Germinal center (tissue), 1 donor: ENCODE measurements at places on chromosomes 16 and 17.

GRCh38 chr16:12288537-12289174, 312.1 kb downstream of the SNX29 start:
- DNase-seq, result no peak

DNA sequence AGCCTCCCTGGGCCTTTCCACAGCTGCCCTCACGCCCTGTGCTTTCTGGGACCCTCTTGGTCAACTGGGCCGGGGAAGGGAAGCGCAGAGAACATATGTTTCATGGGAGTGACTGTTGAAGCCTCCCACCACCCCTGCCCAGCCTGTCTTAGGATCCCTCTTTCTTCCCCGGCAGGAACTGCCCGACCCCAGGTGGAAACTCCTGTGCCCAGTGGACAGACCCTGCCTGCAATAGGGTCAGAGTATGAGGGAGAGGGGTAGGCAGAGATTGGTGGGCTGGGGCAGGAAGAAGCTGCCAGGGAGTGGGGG, 10.5 kb downstream of the HEXIM2 start:
- no peak for DNase-seq

- DNase-seq, result no peak
Observed at GRCh38 chr17:31428111-31428510, 36.6 kb downstream of the RAB11FIP4 start.

DNA sequence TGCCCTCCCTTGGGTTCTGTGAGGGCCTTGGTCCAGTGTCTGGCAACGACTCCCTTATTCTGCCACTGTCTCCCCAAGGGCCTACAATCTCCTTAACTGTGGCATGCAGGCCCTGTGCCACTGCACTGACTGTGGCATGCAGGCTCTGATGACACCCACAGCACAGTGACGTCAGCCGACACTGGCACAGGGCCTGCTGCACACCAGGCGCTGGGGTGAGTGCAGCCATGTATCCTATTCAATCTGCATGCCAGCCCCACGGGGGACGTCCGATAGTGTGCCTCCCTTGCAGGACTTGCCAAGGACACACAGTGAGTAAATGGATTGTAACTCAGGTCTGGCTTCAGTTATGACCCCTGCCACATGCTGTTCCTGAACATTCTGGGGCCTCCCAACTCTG, 39.8 kb upstream of the RASD1 start:
- no peak for DNase-seq

GRCh38 chr17:78305801-78306200, 54.1 kb downstream of the SOCS3 start:
- DNase-seq, result no peak

DNA sequence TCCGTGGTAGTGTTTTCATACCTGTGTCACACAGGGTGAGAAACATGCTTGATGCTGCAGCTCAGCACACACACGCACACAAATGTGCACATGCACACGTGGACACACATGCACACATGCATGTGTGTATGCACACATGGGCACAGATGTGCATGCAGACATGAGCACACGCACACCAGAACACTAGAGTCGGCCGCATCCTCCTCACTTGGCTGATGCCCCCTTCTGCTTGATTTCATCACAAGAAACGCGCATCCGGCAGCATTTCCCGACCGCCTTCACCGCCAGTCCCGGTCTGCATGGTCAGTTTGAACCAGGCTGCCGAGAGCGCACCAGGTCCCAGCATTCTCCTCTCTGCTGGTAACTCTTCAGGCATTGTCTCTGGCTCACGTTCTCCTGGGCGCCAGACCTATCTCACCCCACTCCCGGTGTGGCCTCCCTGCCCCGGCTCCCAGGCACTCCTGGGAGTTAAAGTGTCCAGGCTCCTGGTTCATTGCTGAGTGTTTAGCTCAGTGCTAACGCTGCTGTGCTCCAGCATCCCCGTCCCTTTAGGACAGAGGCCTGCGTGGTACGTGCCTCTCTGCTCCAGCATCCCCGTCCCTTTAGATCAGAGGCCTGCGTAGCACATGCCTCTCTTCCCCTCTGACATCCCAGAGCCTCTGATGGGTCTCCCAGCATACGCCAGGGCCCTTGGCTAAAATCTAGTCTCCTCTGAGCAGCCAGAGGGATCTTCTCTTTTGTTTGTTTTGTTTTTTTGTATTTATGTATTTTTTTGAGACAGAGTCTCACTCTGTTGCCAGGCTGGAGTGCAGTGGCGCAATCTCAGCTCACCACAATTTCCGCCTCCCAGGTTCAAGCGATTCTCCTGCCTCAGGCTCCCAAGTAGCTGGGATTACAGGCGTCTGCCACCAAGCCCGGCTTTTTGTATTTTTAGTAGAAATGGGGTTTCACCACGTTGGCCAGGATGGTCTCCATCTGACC, 16.0 kb downstream of the BAIAP2 start:
- DNase-seq, result no peak

GRCh38 chr17:57555636-57556175, 189.4 kb downstream of the CCDC182 start:
- DNase-seq, result no peak

- DNase-seq, result peak; percentile 59
Observed at GRCh38 chr16:88804552-88805339, 1.2 kb downstream of the CDT1 start.

DNA sequence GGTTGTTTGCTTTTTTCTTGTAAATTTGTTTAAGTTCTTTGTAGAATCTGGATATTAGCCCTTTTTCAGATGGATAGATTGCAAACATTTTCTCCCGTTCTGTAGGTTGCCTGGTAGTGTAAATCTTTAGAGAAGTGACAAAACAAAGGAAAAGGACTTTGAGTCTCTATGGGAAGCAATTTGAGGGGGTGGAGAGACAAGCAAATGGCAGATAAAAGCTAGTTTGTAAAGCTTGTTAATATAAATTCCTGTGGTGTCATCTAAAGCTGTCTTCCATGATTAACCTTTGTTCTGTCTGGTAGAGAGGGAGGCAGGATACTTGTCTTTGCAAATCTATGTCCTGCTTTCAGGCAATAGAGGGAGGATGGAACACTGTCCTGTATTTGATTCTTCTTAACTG, 40.6 kb upstream of the CACNG4 start:
- no peak for DNase-seq

DNA sequence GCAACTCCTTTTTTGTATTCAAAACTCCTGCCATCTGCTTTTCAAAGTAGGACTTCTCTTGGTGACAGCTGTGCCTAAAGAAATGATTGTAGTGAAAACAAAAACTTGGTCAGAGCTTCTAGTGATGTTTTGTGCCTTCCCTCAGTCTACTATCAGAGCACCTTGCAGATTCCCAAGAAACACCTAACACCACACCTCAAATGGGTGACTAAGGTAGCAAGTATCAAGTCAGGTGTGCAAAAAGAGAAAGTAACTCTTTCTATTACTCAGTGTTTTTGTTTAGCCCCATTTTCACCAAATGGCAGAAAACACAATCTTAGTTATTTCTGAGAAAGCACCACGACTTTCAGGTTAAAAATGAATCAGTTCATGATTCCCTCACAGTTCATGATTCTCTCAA, 2.0 kb upstream of the PMFBP1 start:
- no peak for DNase-seq

DNA sequence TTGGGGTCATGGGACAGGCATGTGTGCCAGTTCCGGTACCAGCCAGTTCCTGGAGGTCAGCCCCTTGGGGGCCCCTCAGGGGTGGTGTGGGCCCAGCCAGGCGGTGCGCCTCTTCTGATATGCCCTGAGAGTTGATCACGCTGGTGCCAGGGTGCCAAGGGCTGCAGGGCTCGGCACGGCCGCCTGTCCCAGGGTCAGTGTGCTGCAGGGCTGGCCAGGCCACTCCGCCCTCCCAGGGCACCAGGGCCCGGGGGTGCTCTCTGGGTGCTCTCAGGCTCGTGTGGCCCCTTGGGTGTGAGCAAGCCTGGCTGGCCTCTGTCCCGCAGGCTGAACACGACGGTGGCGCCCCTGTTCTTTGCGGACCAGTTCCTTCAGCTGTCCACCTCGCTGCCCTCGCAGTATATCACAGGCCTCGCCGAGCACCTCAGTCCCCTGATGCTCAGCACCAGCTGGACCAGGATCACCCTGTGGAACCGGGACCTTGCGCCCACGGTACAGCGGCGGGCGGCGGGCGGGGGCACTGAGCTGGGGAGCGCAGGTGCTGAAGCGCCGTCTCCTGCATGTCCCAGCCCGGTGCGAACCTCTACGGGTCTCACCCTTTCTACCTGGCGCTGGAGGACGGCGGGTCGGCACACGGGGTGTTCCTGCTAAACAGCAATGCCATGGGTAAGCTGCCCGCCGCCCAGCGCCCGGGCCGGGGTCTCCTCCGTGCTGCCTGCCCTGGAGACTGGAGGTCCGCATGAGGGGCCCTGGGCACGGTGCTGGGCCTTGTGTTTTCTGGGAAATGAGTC, 6.0 kb downstream of the GAA start:
- no peak for DNase-seq

DNA sequence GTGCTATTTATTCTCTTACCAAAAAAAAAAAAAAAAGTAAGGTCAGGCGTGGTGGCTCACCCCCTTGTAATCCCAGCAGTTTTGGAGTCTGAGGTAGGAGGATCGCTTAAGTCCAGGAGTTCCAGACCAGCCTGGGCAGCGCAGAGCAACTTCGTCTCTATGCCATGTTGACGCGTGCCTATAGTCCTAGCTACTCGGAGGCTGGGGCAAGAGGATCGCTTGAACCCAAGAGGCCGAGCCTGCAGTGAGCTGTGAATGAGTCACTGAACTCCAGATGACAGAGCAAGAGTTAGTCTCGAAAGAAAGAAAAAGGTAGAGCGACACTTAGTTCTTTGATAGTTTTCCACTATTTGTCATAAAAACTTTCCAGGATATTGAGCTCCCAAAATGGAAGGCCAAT, 1.4 kb upstream of the TENT4B start:
- DNase-seq, result no peak

DNA sequence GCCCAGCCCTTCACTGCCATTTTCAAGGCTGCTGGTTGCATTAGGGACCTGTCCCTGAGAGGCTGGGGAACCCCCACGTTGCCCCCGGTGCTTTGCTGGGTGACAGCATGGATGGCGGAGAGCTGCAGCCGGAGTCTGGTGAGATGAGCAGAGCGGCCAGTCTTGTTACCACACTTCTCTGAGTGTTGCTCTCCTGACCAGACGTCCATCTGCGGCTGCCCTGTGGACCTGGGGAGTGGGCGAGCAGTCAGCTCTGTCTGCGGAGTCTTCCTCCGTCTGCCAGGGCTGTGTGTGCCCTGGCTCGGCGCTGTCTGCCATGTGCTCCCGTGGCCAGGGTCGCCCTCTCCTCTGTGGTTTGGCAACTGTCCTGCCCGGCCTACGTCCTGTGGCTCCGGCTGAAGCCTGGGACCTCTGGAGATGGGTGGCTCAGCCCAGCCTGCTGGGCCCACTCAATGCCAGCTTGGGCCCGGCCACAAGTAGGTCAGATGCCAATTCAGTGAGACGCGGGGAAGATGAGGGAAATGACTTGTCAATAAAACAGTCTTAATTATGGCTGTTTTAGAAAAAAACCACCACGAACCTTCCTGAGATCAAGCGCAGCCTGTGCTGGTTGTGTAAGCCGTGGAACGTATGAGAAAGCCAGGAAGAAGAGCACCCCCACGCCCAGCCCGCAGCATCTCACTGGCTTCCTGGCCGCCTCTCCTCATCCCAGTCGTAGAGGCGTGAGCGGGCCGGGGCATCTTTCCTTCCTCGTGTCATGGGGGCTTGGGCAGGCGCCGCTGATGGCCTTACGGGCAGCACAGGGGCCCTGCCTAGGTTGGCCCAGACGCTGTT, 7.9 kb downstream of the KCTD5 start:
- no peak for DNase-seq

GRCh38 chr17:58344047-58344790, 7.8 kb downstream of the SUPT4H1 start:
- DNase-seq, result no peak

DNA sequence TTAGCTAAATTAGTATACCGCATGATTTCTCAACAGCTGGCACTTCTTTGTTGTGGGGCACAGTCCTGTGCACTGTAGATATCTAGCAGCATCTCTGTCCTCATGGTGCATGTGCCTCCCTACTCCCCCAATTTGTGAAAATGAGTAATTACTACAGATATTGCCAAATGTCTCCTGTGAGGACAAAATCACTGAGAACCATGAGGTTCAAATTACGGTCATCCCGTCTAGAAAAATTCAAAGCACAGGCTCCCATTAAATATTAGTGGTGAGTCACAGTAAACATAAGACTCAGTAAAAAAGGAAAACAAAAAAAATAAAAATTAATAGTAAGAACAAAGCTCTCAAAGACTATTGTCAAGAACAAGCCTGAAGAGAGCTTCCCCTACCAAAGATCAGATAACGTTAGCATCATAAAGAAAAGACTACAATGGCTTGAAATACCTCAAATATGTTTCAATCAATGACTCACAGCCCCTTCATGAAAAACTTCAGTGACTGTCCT, 57.8 kb downstream of the STH start:
- no peak for DNase-seq

DNA sequence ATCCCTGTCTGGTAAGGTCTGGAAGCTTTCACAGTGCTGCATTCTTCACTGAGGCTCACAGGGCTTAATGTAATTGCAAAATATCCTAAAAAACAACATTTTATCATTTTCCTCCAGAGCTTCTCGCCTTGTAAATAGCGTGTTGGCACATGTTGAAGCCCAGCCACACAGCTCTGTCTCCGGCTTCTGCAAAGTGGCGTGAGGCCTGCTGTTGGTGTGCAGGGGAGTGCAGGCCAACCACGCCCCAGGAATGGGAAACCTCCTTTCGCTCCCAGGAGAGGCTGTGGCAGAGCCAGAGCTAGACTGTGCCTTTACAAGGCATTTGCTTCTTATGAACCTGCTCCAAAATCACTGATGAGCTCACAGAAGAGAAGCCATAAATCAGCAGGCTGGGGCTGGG, 248.2 kb upstream of the MAF start:
- DNase-seq, result no peak

DNA sequence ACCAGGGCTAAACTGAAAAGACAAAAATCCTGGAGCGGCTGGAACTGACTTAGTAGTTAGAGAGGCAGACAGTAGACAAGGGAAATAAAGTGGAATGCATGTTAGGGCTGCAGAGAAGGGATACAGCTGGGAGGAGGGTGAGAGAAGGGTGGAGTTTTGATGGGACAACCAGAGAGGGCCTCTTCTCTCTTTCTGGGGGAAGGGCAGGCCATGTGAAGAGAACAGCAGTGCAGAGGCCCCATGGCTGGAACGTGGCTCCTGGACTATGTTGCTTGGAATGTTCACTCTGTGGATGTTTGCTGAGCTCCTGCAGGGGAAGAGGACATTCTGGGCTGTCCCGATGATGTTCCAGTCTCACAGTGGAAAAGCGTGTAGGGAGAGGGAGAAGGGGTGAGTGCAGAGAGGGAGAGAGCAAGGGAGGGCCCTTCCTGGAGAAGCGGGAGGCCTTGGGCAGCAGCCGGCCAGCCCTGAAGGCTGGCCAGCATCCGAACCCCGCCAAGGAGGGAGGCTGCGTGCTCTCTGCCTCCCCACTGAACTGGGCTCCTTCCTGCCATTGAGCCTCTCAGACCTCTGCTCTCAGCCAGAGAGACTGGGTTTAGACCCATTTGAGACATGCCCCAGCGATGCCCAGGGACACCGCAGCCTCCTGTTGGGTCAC, 33.1 kb upstream of the GSE1 start:
- no peak for DNase-seq

- DNase-seq, result no peak
Observed at GRCh38 chr16:3085868-3086595, 13.1 kb downstream of the ZSCAN10 start.

- no peak for DNase-seq
Observed at GRCh38 chr17:39485555-39485954, 24.3 kb downstream of the CDK12 start.

GRCh38 chr17:31008374-31009041, 37.7 kb downstream of the RNF135 start:
- DNase-seq, result peak; percentile 54
